NCI-H2171 treated with DMSO at 0.1 percent for 48 hours (cell line): ENCODE measurements at places on chromosomes 12 and 14.

GRCh38 chr14:99475179-99475578 lies 5.5 kb downstream of the SETD3 start:
- DNase-seq = no peak

GRCh38 chr12:132955094-132956010 lies 754 bp downstream of the ZNF605 start:
- DNase-seq = peak; percentile 60

- peak; percentile 27 for DNase-seq
Observed at GRCh38 chr12:59357811-59358210, 238.0 kb upstream of the SLC16A7 start.

- DNase-seq = no peak
Observed at GRCh38 chr14:54737132-54737711, 165.4 kb downstream of the GCH1 start.

DNA sequence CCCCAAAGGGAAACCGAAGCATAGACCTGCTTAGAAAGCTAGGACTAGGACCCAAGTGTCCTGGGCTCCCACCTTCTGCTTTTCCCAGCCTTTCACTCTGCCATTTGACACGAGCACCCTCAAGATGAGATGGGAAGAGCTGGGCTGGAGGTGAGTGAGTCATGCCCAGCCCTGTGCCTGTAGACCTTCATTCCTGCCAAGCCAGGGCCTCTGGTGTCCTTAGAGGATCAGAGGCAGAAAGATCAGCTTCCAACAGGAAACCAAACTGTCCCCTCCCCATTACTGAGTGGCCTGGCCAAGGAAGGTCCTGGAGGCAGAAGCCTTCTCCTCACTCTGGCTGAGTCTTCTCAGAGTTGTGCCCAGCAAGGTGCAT lies 3.5 kb downstream of the TMEM63C start:
- DNase-seq = no peak

GRCh38 chr12:22473212-22473611 lies 71.1 kb downstream of the C2CD5 start:
- no peak for DNase-seq

DNA sequence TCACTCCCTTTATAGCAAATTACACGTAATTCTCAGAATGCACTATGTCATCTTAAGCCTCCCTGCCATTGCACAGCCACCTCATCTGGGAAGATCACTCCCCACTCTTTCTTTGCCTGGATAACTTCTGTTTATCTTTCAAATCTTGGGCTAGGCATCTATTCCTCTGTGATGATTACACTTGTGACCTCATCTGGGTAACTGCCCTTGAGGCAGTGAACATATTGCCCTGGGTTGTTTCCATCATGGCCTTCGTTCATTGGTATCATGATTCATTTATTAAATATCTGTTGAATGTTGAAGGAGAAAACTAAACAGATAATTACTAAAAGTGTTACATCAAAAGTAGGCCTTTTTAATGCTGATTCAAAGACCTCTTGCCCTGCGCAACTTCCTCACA lies 26.2 kb upstream of the PDE3A start:
- DNase-seq = no peak

- no peak for DNase-seq
Observed at GRCh38 chr12:46207644-46208043, 61.2 kb downstream of the SLC38A1 start.
